Stimulated activated CD4-positive, alpha-beta T cell treated with anti-CD3 and anti-CD28 coated beads, Interleukin-1b, Interleukin-23, amount 100 ng/mL, for 24 hours (primary cell): ENCODE measurements at places on chromosomes 3 and 15.

GRCh38 chr15:92690395-92690794 is 34.8 kb upstream of the FAM174B start:
- DNase-seq: no peak

DNA sequence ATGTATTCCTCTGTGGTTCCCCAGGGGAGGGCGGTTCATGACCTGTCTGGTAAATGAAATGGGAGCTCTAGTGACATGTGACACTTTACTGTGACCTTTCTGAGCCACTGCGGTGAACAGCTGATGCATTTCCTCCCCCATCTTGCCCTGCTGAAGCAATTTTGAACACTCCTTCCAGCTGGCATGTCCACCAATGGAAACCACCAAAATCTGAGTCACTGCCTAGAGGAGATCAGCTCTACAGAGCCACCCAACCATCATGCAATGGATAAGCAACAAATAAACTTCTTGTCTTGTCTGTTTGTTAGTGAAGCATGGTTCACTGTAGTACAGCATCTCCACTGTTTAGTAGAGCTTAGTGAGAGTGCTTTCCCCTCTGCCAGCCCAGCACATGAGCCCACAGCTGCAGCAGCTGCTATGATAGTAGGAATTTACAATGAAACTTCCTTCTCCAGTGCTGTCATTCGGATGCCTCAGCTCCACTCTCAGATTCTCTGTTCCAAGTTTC is 479.4 kb downstream of the NTRK3 start:
- DNase-seq: no peak

DNA sequence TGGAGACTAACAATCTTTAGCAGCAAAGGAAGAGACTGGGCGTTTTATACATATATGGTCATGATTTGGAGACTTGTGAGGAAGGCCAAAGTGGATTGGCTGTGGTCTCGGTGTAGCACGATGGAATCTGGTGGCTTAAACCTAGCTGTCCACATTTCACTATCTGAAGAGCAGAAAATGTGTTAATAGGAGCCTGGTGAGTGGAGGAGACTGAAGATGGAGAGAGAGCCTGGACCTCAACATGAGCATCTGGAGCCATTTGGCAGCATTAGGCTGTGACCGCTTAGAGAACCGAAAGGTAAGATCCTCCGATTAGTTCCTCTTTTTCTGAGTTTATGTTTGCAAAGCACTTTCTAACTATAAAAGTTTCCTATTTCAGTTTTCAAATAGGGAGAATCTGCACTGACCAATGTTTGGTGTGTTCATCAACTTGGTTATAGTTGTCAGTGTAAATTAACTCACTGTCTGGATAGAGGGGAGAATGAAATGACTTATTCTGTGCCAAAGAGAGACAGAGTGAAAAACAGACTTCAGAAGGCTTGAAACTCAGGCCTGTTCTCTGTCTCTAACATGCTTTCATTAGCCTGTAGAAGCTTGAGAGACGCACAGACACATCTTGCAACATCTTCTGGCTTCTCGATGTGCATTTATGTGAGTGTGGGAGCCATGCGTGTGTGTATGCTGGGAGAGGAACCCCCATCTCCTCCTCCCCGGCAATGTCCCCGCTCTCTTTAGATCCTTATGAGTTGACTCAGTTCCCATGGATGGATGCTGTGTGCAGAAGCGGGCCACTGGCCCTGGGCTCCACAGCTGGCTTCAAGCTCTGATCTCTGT is 244.7 kb upstream of the TBL1XR1 start:
- no peak for DNase-seq

DNA sequence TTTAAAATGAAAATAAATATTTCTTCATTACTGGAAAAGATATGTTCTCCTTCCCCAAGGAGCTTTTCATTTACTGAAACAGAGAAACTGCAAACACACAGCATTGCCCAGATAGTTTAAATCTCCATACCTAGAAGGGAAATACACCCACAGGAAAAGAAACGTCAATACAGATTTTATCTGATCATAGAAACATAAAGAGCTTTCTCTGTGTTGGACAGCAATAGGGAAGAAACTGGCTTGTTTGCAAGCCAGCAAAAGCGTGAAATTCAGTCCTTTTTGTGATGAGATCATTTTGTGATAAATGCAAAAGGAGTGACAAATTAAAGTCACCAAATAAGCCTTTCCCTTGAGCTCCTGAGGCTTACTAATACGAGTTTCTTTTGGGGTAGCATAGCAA is 398.0 kb downstream of the TIGIT start:
- DNase-seq: no peak

DNA sequence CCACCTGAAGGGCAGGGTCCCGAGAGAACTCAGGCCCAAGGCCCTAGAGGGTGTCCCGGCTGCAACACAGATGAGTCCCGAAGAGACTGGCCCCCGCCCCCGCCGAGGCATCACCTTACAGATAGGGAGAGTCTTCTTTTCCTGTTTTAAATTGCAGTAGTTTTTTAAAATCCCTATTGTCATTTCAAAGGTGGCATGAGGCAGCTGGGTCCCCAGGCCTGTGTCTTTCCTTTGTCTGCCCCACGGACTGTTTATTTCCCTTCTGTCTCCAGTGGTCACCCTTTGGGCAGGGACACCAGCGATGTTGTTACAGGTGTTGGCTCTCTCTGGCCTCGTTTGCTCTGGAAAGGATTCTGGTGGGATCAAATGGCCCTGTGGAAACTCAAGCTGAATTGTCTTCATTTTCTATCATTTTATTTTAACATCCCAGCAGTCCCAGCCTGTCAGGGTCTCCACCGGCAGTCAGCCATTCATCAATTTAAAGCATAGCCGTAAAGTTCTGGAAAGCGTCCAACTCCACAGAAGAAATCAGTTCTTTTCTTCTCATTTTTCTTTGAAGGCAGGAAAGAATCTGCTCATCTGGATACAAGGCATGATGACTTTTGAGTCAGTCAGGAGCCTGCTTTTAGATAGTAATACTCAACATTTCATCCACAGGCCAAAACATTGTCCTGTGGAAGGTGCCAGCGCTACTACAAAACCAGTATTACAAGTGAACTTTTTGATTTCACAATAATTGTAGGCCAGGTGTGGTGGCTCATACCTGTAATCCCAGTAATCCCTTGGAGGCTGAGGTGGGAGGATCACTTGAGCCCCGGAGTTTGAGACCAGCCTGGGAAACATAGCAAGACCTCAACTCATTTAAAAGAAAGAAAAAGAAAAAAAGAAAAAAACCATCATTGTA is 96.2 kb downstream of the HES1 start:
- no peak for DNase-seq

DNA sequence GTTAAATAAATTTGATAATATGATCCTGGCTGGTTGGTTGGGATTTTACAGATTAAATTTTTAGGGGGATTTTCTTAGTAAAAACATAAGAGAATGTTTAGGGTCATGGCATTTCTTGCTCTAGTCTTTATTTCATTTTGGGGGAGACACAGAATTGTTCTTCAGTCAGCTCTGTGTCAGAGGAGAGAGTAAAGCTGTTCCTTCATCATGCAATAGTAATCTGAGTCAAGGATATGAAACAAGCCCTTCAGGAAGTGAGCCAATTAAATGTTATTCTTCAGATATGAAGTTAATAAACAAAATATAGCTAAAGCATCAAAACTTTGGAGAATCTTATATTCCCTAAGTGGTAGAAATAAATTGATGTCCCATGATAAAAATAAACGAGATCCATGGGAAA is 22.9 kb upstream of the SLC4A7 start:
- DNase-seq: no peak

DNA sequence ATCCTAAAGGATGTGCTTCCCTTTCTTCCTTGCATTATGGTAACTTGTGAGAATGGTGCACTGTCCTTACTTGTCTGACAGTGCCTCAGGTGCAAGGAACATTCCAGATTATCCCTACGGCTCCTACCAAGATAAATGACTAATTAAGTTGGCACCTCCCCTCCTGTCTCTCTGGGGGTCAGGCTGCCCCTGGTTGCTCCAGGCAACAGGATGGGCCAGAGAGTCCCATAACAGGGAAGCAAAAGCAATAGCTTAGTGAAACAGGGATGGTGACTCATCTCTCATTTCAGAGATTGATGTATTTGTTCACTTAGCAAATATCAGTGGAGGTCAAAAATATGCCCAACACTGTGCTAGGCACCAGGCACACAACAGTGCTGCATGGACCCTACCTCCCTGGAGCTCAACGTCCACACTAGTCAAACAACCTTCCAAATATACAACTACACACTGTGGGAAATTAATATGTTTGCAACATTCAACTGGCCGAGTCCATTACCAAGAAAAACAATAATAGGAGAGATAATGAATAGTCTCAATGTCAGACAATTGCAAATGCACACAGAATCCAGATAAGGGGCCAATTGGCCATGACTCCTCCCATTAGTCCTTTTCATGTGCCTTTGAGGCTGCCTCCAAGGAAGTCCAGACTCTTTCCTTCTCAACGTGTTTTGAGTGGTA is 249.0 kb downstream of the TLE3 start:
- DNase-seq: no peak

DNA sequence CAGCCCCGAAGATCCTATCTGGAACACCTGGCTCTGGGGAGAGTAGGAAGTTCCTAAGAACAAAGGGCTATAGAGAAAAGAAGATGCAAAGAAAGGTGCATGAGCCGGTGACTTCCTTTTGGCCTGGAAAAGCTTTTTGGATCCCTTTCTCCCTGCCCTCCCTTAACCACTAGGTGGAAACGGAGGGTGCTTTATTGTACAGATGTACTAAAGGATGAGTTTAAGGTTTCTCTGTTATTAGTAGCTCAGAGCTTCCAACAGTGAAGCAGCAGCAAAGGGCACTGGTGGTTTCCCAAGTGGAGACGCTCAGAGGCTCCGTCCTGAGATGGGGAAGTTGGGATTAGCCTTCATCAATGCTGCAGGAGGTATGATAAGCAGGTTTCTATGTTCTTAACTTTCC is 5.9 kb upstream of the ADGRG7 start:
- DNase-seq: no peak

DNA sequence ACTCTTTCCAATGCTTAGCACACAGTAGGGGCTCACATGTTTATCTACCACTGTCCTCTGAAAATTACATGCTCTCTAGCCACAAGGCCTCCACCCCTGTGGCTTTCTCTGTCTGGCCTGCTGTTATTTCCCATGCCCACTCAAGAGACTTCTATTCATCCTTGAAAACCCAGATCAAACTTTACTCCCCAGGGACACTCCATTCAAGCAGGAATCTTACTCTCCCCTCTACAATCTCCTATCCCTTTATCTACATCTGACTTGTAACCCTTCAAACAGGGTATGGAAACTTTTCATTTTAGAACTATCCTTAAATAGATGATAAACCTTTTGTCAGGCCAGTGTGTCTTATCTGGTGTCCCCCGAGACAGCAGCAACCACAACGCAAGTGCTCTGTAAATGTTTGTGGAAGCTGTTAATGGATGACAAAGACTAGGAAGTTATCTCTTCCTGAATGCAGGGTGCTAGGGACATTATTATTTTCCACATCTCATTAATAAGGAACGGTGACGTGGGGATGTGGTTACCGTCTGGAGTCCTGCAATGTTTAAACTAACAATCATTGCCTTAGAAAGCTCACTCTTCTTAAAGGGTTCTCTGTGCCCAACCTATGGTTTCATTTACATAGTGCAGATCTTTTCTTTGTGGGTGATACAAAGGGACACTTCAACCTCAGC is 322.3 kb downstream of the ARRDC4 start:
- DNase-seq: no peak

GRCh38 chr3:153852355-153852754 is 268.8 kb upstream of the ARHGEF26 start:
- DNase-seq: no peak

GRCh38 chr3:23490459-23490858 is 287.3 kb downstream of the UBE2E2 start:
- no peak for DNase-seq

GRCh38 chr15:98755138-98755537 is 106.8 kb downstream of the IGF1R start:
- DNase-seq: no peak

DNA sequence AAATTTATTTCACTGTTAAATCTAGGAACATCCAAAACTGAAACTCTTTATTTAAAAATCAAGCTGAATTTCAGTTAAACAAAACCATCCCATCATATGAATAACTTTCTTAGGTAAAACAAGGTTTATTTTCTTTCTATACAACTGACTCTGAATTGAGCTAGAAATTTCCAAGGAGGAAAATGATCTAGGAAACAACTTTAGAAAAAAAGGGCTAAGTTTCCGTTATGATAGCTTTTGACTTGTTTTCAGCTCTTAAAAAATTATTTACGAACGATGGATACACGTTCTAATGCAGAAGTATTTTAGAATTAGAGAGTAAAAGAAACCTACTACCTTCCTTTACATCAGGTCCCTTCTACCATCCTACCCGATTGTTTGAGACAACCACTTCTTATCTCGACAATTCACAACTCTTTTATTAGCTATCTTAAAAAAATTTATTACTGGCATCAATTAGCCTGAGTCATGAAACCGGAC is 1.8 kb upstream of the IGF1R start:
- no peak for DNase-seq

- DNase-seq: no peak
Observed at GRCh38 chr3:109059264-109059663, 58.7 kb downstream of the MORC1 start.

DNA sequence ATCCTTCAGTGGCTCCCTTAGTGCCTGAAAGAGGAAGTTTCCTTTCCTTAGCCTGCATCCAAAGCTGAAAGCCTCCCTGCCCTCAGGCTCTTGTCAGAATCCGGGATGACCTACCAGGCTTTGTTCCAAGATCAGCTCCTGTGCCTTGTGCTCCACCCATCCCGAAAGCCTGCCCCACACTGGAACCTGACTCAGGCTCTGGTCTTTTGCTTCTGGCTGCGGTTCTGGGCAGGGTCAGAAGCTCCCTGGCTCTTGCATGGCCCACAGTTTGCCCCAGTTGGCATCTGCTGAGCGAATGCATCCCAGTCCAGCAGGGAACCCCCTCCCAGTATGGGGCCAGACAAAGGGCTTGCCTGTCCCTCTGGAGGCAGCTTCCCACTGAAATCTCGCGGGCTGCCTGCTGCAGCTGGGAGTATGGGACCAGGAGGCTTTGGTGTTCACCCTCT is 25.9 kb upstream of the KIF23 start:
- no peak for DNase-seq

DNA sequence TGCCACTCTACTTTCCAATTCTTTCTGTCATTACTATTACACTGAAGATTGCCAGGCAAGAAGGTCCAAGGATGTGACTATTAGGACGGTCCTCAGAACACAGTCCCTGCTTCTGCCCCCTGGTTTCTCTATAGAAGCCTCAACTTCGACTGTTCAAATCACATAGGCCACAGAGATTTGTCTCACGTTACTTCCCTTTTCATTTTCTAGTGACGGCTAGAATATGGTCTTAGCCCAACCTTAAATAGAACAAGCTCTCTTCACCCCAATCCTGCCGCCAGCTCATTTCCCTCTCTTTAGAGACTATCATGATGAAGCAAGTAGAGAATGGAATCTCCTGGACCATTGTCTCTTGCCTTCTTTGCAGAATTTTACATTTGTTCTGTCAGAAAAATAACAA is 84.9 kb downstream of the TIGIT start:
- DNase-seq: no peak
